CD4-positive, alpha-beta T cell treated with Interleukin-4 for 4 hours (primary cell): ENCODE measurements at places on chromosomes 2 and 18.
A peak's percentile ranks its signal among the peaks of the same experiment; 100 is the strongest.

DNA sequence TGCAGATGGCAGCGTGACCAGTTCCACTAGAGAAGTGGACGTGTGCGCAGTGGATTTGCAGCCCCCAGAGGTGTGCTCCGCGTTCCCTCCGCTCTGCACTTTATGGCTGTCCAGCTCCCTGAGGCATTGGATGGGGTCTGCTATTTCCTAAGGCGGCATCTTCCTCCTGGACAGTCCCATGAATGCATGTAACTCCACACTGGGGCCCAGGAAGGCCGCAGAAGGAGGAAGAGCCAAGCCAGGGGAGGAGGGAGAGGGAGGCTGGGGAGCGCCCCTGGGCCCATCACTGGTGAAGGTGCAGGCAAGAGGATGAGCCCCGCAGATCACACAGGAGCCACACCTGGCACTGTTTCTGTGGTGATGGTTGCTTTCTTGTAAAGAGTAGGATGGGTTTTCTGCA lies 99.1 kb downstream of the PTGR3 start:
- DNase-seq: no peak

- no peak for DNase-seq
Measured at GRCh38 chr2:96491860-96492497, 13.2 kb downstream of the NEURL3 start.

GRCh38 chr2:84338069-84338468 lies 121.0 kb downstream of the SUCLG1 start:
- DNase-seq: no peak

DNA sequence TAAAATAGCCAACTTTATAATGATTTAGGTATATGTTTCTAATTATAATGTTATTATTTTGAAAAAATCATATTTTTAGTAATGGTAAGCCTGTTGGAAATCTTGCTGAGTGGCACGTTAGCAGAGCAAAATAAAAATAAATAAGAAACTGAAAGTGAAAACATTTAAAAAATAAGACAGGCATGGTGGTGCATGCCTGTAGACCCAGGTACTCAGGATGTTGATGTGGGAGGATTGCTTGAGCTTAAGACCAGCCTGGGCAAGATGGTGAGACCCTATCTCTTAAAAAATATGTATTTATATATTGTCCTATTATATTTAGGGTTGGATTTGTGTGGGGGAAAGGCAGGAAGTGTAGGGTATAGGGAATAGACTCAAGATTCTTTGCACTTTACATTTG lies 15.8 kb upstream of the ANKRD12 start:
- no peak for DNase-seq

DNA sequence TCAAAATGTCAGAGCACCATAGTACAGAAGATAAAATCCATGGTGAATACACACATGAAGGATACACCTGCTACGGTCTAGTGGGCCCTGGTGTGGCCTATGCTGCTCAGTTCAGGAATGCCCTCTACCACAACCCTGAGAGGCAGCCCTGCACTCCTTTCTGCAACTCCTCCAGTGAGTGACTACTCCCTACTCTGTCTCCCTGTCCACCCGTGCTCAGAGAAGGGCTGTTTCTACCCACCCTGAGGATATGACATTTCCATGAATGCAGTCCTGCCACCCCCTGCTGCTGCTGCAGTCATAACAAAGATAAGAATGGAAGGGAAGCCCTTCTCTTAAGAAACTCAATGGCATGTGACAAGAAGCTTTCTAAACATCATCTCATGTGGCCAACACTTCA lies 137.0 kb downstream of the EN1 start:
- no peak for DNase-seq

GRCh38 chr2:69217333-69218080 lies 169.5 kb downstream of the GFPT1 start:
- no peak for DNase-seq

- peak; percentile 3 for DNase-seq
Measured at GRCh38 chr2:30631051-30631671, 176.1 kb downstream of the CAPN13 start.

DNA sequence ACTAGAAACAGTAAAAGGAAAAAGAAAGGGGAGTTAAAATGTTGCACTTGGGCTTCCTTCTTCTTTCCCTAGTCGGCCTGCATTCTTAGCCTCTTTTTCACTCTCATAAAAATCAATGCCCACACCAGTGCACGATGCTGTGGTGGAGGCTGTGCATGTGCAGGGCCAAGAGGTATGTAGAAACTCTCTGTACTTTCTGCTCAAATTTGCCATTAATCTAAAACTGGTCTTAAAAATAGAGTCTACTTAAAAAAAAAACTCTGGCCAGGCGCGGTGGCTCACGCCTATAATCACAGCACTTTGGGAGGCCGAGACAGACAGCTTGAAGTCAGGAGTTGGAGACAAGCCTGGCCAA lies 11.1 kb downstream of the TRAPPC8 start:
- DNase-seq: no peak

- no peak for DNase-seq
Measured at GRCh38 chr2:112622528-112622849, 23.2 kb upstream of the SLC20A1 start.

- DNase-seq: no peak
Measured at GRCh38 chr2:162926501-162926900, 87.9 kb upstream of the KCNH7 start.

DNA sequence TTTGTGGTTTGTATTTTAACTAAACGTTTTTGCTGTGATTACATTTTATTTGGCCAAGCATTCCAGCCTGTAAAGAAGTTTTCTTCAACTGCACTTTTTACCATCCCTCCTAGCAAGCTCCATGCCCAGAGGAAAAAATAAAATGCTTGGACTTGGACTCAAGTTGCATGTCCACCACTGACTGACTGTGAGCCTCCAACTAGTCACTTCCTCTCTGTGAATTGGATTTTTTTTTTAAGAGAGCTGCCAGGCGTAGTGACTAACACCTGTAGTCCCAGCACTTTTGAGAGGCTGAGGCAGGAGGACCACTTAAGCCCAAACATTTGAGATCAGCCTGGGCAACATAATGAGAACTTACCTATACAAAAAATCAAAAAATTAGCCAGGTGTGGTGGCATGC lies 1185.2 kb upstream of the PIK3C3 start:
- DNase-seq: no peak

- DNase-seq: peak; percentile 23
Measured at GRCh38 chr2:108988796-108989713, at the start of gene EDAR. EDAR (minus strand) TSS chr2:108989220; CDS start chr2:108931014, 58,206 bp downstream.

- DNase-seq: no peak
Measured at GRCh38 chr2:38394041-38394440, 17.0 kb upstream of the ATL2 start.

DNA sequence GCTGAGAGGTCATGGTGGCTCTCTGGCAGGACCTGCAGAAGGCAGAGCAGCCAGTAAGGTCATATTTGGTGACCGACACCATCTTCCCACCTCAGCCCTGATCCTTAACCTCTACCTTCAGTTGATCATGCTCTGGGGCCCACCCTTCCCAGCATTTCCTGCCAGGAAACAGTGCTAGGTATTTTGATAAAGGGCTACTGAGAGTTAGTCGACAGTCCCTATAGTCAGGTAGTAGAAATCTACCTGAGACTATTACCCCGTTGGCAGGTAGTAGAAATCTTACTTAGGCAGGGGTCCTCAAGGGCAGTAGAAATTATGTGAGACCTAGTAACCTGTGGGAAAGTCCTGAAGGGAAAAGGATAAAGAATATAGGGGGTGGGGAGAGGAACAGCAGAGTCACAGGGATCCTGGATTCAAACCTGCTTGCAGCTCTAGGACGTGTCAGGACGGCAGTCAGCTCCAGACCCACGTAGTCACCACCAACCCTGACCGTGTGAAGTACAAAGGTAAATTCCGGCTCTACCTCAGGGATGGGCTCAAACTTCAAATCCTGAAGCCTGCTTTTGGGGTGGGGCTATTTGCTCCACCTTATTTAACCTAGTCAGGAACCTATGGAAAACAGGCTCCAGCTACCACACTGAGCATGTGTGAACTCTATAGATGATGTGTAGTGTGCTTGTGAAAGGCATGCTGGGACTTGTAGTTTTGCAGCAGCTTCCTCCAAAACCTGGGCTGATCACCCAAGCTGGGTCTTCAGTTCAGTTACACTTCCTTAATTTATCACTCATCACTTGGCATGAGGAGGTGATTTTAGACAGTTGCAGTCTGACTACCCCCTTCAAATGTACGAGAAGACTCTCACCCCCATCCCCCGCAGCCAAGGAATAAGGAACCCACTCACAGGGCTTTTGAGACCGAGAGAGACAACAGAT lies at the start of gene DQX1:
DQX1 (minus strand) TSS at position 515 of the 932 bp plus-strand sequence; CDS start at position 13, 502 bp downstream.
- no peak for DNase-seq

- DNase-seq: no peak
Measured at GRCh38 chr18:55585920-55586561, 2.0 kb downstream of the TCF4 start.

DNA sequence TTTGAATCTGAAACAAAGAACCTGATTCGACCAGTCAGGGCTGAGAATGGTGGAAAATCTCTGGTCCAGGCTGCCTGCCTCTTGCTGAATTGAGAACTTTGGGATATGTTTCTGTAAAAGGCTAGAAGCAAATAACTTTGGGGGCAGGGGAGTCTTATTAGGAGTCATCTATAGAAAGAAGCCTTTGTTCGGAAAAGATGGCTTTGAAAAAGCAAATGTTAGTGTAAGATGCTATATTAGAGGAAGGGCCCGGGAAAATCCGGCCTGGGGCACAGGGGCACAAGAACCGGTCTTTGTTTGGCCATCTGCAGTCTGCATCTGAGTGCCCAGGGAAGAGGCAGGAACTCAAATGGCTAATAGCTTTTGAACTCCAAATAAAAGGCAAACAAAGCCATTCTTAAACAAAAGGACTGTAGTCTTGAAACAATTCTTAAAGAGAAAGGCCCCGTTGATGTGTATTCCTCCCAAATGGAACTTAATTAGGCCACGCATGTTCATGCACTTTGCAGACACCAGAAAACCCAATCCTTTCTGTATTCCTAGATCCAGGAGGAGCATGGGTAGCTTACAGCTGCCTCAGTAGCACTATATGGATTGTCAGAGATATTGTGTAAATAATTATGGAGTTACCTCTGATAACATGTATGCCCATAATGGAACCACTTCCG lies 180.0 kb upstream of the ARL4C start:
- no peak for DNase-seq

DNA sequence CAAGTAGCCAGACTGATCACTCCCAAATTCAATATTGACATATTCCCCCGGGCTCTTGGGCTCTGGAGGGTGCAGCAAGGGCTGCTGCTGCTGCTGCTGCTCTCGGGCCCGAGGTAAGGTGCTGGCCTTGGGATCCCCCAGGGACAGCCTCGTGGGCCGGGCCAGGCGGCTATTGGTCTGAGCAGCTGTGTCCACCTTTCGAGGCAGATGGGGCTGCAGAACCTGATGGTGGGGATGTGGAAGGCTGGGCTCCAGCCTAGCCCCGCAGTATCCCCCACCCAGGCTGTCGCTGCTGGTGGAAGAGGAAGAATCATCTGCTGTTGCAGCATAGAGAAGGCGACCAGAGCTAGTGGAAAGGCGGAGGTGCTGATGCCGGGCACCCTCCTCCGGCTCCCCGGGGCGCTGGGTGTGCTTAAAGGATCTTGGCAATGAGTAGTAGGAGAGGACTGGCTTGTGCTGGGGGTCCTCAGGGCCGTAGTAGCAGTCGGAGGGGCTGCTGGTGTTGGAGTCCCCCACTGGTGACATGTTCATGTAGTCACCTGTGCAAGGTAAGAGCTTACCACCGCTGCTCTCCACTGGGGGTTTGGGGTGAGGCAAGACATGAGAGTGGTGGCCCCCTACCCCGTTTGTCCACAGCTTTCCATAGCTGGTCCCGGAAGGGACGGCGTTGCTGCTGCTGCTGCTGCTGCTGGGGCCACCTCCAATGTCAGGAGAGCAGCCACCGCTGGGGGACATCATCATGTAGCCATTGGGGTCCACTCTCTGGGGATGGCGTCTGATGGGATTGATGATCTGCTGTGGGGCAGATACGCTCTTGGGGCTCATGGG lies 3.4 kb downstream of the IRS1 start:
- DNase-seq: no peak

GRCh38 chr2:124810132-124810531 lies 785.0 kb downstream of the CNTNAP5 start:
- DNase-seq: no peak

GRCh38 chr2:59182249-59182648 lies 941.1 kb upstream of the FANCL start:
- no peak for DNase-seq

- DNase-seq: no peak
Measured at GRCh38 chr2:156565066-156565710, 129.0 kb downstream of the GPD2 start.

DNA sequence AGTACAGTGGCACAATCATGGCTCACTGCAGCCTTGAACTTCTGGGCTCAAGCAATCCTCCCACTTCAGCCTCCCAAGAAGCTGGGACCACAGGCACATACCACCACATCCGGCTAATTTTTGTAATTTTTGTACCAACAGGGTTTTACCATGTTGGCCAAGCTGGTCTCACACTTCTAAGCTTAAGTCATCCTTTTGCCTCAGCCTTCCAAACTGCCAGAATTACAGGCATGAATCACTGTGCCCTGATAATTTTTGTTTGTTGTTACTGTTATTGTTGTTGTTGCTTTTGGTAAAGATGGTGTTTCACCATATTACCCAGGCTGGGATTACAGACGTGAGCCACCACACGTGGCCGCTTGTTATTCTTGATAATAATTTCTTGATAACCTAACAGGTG lies 10.5 kb upstream of the COBLL1 start:
- no peak for DNase-seq

DNA sequence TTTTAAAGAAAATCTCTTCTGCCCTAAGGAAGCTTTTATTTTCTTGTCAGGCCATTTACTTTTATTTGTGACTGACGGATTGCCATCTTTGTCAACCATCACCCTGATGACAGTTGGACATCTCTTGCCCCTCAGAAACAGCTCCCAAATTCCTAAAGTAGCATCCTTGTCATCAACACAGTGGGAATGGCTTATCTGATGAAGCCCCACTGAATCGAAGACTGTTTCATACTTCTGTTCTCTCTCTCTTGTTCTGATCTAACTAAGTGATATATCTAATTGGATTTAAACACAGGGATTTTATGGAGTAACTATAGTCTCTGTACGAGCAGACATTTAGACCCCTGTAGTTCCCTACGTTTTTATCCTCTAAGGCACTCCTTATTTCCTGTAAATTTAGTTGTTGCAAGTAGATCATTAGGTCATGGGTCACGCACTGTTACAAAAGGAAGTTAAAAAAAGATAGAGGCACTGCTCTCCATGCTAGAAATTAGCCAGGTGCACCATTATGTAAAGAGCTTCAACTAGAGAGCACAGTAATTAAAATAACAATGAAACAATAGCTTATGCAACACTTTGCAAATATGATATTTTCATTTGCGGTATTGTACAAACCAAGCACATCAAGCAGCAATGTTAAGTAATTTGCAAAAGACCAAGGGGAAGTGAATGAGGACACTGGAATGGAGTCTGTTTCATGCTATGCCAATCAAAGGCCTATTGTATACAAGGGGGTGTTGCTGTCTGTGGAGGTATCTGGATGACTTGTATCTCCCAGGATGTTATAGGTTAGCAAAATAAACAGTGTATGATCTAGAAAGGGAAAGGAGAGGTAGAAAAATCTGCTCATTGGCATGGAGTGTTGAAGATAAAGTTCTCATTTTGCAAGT lies 284.7 kb downstream of the LRRTM1 start:
- DNase-seq: no peak

- no peak for DNase-seq
Measured at GRCh38 chr2:112096098-112096497, 41.0 kb downstream of the TMEM87B start.
